Amniotic epithelial cell (primary cell): ENCODE measurements at places on chromosomes 2 and 18.

GRCh38 chr2:20164734-20165478 lies 60.0 kb downstream of the SDC1 start:
- peak; percentile 59 for DNase-seq

GRCh38 chr2:20666304-20667150 lies at the start of gene GDF7:
GDF7 (plus strand) TSS chr2:20667144; CDS start chr2:20667240, 96 bp downstream.
- DNase-seq, result no peak

- DNase-seq, result peak; percentile 41
These were observed 221.9 kb downstream of the DYM start for GRCh38 chr18:49238433-49239042.

DNA sequence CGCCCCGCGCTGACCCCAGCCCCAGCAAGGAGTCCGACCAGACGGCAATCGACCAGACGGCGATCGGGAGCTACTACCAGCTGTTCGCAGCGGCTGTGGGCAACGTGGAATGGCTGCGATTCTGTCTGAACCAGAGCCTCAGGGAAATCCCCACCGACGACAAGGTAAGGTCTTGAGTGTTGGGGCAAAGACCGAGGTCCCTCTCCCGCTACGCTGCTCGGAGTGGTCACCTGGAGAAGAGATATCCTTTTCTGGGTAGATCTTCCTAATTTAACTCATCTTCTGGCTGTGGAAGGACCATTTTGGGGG lies 704 bp downstream of the ANKRD53 start:
- DNase-seq, result no peak

- DNase-seq, result peak; percentile 34
These were observed 123.6 kb downstream of the PLB1 start for GRCh38 chr2:28619213-28620196.

DNA sequence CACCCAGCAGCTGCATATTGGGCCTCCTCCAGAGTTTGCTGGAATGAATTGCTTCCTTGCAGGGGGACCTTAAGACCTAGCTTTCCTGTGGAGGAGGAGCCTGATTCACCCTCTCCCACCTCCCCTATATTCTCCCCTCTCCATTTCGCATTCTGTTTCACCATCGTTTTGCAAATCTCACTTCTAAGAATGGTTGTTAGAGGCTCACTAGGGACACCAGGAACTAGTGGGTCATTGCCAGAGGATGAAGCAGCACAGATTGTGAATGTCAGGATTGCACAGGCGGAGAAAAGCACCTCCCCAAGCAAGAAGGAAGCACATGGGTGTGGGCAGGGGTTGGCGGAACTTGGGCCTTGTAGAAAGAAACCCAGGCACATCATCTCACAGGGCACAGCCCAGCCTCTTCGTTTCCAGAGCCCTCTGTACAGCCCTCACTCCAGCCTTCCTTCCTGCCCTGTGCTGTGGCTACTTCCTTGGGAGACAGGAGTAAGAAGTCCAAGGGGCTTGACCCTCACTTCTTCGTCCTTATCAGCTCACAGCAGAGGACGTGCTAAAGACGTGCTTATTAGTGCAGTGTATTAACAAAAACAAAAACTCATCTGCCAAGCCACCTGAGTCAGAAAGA lies 63.4 kb downstream of the TACR1 start:
- no peak for DNase-seq

DNA sequence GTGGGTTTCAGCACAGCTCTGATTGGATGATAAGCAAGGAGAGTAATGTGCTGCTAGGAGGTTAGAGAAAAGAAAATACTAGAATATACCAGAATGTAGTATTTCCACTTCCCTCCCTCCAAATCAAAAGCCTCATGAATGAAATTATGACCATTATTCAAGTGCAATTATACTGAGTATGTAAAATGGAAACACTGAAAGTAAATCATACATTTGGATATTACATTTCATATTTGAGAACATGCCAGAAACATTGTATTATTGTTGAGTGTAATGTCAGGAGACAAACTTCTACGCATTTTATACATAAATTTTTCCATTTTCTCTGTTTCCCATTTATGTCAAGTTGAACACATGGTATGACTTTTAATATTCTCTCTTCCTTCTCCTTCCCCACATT lies 942 bp upstream of the CETN1 start:
- no peak for DNase-seq

- DNase-seq, result no peak
These were observed 20.1 kb downstream of the ANXA4 start for GRCh38 chr2:69762025-69762424.

DNA sequence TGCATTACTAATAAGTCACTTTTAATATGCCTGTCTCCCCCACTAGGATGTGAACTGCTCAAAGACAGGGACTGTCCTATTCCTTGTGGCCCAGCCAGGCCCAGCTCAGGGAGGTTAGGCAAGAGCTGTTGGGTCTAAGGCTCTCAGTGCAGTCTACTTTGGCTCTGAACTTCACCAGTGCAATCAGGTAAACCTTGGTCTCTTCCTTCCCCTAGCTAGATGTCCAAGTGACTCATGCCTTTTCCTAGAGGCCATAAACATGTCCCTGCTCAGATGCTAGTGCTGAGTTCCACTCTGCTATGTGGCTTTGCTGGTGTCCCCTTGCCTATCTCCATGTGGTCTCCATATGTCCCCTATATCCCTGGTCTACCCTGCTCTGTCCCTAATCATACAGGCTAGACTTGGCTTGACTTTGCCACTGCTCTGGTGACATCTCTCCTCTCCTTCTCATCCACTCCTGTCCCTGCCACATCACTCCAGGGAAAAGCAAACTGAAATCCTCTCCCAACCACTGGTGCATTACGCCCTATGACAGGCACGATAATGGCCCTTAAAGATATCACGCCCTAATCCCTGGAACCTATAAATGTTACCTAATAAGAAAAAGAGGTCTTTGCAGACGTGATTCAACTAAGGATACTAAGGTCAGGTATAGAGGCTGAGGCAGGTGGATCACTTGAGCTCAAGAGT lies 45.7 kb upstream of the PPP1CB start:
- DNase-seq, result no peak

DNA sequence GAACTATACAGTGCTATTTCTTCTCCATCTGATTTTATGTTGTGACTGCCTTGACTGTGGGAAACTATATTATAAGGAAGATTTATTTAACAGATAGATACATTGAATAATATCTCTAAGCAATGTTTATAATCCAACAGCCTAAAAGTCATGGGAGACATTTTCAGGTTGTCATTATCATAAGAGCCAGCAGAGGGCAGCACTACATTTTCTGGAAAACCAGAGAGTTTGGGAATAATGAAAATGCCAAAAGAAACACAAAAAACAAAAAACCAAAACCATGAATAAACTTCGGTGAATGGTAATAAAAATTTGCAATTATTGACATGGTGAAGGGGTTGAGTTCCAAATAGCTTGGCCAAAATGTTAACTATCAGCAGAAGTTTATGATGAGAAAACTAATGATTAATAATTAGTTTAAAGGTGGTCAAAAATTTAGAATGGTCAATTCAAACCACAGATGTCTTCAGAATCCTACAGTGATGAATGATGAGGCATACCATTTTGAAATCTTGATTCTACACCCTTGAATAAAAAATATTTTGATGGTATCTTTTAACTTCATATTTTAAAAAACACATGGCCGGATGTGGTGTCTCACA lies 4.7 kb downstream of the EEF1B2 start:
- DNase-seq, result peak; percentile 21

DNA sequence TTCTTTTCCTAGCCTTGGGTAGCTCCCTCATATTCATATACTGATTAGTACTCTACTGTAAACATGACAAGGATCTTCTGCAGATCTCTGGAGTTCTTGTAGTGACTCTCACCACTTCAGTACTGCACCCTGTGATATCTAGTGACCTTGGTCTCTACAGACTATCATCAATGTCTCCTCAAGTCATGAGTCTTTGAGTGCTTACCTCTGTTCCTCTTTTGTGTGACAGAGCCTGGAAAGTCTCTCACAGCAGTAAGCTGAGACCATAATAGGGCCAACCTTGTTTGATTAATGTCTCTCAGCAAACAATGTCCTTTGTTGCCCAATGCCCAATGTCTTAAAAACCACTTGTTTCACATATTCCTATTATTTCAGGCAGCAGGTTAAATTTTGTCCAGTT lies 34.2 kb upstream of the BAZ2B start:
- no peak for DNase-seq

DNA sequence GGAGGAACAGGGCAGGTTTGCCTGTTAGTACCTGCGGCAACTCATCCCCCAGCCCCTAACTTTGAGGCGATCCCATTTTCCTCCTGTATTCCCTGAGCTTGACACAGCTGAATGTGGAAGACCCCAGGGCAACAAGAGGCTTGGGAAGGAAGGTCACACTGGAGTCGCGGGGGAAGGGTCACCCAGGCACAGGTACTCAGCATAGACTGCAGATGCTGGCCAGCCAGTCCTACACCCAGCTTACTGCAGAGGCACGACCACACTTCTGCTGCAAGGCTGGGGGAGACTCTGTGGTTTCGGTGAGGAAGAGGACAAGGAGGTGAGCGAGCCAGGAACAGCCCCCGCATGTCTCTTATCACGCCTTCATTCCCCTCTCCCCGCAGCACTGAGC lies 91.5 kb downstream of the MALT1 start:
- peak; percentile 50 for DNase-seq
